ENCODE measurements at places on chromosomes 5 and 9.

DNA sequence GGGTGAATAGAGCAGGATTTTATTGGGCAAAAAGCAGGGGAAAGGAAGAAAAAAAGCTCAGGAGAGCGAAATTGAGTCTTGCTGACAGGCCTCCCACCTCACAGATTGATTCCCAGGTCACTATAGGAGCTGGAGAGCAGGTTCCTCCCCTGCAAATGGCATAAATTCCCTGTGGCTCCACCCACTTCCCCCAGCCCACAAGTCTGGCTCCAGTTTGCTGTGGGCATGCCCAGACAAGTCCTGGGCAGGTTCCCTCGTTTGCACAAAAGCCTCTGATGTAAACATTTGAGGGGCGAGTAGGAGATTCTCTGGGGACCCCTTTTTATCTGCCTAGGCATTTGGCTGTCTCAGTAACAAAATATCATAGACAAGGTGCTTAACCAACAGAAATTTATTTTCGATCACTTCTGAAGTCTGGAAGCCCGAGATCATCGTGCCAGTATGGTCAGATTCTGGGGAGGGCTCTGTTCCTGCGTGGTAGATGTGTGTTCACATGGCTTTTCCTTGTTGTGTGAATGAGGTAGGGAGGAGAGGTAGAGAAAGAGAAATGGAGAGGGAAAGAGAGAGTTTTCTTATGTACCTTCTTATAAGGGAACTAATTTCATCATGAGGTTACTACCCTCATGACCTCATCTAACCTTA is 614.5 kb downstream of the MAT2B start:
- no peak for DNase-seq

GRCh38 chr9:78507037-78507436 is 210.1 kb downstream of the PSAT1 start:
- no peak for DNase-seq

GRCh38 chr9:117182046-117182445 is 232.8 kb downstream of the ASTN2 start:
- DNase-seq, result no peak

DNA sequence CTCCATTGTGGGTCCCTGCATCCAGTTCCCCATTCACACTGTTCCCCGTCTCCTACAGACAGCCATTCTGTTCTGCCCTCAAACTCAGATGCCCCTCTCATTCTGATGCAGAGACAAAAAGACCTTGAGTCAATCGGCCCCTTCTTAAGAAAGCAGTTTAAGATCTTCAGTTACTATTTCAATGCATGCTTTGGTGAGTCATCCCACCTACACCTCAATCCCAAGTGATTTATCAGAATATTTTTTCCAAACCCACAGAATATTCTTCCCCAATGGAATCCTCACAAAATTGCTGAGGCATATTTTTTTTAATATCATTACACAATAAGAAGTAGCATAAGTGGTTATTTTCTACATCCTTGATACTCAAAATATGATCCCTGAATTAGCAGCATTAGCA is 92.4 kb upstream of the SLC1A1 start:
- no peak for DNase-seq

DNA sequence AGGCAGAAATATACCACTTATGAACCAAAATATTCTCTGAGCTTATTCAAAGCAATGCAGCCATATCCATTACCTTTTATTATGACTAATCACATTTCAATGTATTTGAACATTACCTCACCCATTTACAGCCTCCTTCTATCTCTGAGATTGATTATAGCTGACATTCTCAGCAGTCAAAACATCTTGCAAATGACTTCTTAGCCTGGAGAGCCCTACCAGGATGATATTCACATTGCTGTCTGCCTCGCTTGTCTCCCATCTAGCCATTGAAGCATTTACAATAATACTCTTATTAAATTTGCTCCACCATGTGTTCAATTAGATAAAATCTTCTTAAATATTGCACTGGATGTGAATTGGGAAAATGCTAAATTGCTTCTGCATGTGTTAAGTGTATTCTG is 1879.9 kb upstream of the ACO1 start:
- no peak for DNase-seq

- peak; percentile 24 for DNase-seq
These were observed 61.8 kb downstream of the PRKACG start for GRCh38 chr9:68951879-68952659.

GRCh38 chr5:102747386-102748166 is 7.5 kb upstream of the PAM start:
- DNase-seq, result no peak

DNA sequence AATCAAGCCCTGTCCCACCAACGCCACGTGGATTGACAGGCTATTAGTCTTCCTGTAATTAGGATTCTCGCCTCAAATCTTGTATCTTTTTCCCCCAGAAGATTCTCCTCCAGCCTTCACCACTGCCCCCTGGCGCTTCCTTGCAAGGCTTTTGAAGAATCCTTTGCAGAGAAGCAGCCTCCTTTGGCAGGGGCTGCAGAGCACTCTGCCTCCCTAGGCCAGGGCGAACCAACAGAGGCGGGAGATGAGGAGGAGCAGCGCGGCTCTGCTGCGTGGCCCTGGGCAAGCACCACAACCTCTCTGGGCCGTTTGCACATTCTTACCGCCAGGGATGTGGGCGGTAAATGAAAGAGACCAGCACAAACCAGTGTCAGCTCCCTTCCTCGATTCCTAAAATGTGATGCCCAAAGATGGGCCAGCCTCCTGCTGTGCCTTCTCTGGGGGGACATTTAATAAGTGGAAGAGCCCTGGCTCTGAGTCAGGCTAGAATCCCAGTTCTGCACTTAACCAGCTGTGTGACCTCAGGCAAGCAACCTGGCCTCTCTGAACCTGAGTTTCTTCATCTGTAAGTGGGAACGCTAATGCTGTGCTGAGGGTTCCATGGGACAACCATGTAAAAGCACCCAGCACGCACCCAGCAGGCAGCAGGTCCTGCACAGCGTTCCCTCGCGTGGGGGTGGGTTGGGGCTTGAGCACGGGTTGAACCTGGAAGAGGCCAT is 128.6 kb downstream of the KCNIP1 start:
- DNase-seq, result no peak

GRCh38 chr9:70462300-70462699 is 47.8 kb upstream of the KLF9 start:
- no peak for DNase-seq

DNA sequence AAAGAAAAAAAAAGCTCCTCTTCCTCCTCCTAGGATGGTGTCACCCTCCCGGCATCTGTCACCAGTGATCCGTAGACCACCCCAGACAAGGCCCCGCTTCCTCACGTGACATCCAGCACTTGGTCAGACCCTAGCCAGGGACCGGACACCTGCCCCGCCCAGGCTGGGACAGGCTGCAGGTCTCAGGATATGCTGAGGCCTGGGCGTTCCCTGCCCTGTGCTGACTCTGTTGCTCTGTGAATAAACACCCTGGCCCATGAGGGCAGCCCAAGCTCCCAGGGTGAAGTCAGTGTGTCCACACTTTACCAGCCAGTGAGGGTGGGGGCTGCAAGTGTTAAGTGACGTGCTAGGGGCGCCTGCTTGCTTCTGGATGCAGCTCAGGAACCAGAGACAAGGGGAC is 5.6 kb downstream of the EDF1 start:
- DNase-seq, result no peak

DNA sequence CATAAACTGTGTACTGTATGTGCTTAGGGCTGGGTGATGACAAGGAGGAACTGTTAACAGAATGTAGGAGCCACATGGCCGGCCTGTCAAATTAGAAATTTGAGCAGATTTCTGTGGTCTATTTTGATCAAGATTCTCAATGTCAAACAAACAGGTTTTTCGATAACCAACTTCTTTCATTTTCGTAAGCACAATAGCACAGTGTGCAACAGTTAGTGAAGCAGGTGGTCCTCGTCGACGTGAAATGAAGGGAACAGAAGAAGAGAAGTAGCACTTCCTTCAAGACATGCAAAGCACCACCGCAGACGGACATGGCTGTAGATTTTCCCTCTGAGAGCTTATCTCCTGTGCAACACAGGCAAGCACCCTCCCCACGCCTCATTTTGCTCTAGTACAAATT is 252.1 kb downstream of the CRB2 start:
- DNase-seq, result no peak

DNA sequence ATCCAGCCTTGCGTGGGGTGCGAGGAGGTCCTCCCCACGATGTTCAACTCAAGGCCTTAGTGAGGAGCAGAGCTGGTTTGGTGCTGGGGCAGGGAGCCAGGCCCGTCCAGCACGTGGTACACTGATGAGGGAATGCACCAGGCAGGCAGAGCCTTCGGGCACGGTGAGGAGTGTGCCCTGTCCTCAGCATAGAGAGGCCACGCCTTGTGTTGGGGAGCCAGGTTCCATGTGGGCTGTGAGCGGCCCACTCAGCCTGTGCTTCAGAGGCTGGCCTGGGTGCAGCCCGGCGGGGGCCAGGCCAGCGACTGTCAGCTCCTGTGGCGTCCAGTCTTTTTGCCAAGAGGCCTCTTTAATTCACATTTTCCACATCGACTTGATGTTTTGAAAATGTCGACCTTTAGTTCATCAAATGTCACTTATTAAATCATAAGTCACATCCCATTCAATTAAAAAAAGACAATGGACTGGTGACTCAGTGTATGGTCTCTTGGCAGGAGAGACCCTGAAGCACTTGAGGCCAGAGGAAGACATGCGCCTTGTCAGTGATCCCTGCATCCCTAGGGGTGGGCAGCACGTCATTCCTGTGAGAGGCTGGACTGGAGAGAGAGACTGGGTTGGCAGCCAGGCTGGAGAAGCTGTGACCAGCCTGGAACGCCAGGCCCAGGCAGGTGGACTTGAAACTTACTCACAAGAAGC is 21.7 kb downstream of the ERGIC1 start:
- DNase-seq, result no peak

- no peak for DNase-seq
These were observed 164.9 kb upstream of the RAI14 start for GRCh38 chr5:34491251-34491620.

- no peak for DNase-seq
These were observed 207.9 kb upstream of the SLC27A6 start for GRCh38 chr5:128757196-128757959.

DNA sequence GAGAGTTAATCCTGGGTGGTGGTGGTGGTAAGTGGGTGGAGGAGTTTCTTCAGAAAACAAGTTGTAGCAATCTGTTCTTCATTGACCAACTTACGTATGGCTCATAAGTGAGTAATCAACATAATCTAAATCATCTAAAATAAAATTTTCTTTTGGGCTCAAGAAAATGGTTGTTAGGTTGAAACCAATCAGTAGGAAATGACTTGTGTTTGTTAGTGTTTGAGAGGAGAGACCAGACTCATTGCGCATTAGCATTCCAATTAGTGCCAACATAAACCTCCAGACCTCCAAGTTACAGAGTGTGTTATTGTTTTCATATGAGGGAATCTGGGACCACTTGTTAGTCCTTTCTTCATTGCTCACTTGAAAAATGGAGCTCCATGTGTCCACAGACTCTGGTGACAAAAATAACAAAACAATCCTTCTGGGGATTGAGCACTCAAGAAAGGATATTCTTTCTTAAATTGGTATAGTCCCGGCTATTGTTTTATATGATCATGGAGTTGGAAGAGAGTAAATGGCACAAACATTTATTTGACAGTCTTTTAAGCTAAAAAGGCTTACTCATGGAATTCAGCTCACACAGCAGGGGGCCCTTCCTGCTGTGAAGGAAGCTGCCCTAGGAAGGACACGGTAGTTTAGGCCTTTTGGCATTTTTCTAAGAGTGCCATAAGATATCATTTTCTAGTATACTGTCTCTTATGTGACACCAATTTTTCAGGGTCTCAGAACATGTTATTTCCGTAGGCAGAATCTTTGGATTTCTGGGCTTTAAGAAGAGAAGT is 441.1 kb downstream of the EBF1 start:
- no peak for DNase-seq

- no peak for DNase-seq
These were observed 17.6 kb upstream of the NANS start for GRCh38 chr9:98038958-98039357.

DNA sequence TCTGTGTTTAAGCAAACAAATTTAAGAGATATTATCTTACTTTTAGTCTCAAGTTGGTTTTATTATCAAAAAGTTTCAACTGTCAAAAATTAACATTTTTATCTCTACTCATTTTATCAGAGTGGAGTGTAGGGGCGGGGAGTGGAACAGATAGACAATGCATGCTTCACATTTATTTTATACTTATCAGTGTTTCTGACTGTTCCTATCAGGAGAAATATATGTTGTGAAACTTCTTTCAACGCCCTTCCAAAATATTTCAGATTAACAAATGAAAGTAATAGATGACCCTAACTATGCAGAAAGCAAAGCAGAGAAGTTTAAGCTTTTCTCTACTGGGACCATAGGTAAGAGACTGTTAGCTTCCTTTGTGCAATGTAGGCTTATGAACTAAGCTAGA is 44.9 kb upstream of the MAST4 start:
- no peak for DNase-seq

DNA sequence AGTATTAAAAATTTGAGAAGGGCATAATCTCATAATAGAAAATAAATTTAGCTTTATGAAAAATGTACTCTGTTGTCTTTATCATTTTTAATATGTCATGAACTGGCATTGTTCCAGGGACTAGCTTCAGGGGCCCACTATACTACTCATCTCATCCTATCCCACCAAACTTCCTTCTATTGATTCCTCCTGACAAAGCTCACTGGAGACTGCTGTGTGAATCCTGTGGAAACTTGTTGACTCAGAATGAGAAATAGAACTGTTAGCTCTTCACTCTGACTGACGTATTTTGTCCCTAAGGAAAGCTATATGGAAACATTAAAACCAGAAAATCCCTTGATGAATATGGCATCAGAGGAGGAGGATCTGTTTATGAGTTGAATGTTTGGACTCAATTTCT is 29.8 kb upstream of the BNIP1 start:
- no peak for DNase-seq

DNA sequence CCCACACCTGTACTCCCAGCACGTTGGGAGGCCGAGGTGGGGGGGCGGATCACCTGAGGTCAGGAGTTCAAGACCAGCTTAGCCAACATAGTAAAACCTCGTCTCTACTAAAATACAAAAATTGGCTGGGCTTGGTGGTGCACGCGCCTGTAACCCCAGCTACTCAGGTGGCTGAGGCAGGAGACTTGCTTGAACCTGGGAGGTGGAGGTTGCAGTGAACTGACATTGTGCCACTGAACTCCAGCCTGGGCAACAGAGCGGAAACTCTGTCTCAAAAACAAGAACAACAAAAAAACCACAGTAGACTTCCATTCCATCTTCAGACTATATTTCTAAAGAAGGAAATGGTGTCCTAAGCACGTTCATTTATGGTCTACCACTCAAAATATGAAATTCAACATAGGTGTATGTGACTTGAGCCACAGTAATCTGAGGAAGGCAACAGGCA is 14.2 kb upstream of the SERINC5 start:
- peak; percentile 46 for DNase-seq

GRCh38 chr5:171954721-171955120 is 51.7 kb downstream of the FBXW11 start:
- DNase-seq, result no peak

GRCh38 chr5:180179442-180180420 is 29.3 kb downstream of the RASGEF1C start:
- no peak for DNase-seq

DNA sequence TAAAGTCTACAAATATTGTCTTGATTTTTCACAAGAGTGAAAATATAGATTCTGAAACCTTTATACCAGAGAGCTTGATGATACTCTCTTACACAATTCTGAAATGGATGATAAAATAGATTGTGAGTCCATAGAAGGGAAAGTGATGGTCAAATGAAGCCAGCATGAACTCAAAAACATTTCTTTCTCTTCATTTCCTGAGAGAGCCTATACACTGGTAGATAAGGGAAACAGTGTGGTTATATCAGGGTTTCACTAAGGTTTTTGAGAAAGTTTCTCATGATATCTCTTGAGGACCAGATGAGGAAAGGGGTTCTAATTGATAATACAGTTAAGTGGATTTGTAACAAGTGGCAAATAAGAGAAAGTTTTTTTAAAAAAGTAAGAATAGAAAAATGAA is 254.1 kb downstream of the PJA2 start:
- no peak for DNase-seq

GRCh38 chr5:74570250-74570649 is 70.3 kb downstream of the ENC1 start:
- no peak for DNase-seq

Measured in activated CD4-positive, alpha-beta memory T cell treated with anti-CD3 and anti-CD28 coated beads for 36 hours (primary cell).